ENCODE measurements at places on chromosomes 7 and 10.

- no peak for DNase-seq
These were observed 29.1 kb downstream of the KCTD7 start for GRCh38 chr7:66657798-66658197.

DNA sequence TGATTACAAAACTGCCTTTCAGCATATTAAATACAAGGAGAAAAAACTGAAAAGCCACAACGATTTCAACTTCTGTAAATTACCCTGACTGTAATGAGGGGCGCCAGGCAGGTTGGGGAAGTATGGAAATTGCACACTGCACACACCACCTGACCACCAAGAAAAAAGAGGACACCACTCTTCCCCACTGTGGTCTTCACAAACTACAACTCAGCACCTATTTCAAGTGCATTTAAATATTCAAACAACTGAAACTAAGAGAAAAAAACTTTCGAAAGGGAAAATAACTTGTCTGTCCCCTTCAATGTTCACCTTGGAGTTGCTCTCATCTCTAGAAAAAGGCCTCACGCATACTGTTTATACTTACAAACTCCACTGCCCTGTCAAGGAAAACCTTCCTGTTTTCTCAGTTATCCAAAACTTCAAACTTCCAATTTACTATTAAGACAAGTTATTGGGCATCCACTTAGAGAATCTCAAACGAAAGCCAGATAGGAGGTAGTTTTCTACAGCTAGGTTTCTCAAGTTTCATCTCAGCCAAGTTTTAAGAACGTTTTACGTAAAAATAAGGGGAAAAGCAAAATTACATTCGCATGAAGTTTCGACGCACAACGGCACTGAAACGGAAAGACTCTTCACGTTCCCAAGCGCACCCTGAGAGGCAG, 1.4 kb downstream of the LARP4B start:
- no peak for DNase-seq

DNA sequence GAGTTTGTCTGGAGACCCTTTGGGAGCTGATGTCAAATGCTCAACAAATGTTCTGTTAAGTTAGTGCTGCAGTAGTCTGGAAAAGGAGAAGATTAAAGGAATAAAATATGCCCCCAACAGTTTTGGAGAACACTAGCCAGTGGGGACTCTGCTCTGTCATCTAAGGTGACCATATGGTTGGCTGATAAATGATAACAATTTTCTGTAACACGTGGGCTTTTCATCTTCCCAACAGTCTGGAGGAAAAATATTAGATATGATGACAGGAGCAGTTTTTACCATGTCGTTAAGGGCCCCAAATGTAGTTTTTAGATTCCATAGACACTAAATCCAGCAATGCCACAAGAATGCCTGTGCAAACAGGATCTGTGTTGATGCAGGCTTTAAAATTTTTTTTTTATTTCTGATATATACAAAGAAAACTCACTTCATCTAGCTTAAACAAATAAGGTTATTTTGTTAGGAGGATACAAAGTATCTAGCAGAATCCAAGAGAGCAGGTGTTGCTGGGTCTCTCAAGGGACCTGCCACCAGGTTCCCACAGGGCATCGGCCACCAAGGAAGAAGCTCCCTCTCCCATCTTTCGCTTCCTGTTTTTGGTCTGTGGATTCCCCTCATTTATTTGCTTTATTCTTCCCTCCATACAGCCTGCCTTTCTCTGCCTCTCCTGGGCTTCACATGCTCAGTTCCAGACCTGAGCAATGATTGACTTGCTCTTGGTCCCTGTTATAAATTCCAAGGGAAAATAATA, 6.2 kb upstream of the CFAP58 start:
- DNase-seq, result no peak

GRCh38 chr7:13225068-13225467, 537.6 kb downstream of the ARL4A start:
- no peak for DNase-seq

GRCh38 chr7:4725014-4725849, 43.1 kb downstream of the FOXK1 start:
- DNase-seq, result peak; percentile 73

GRCh38 chr7:81957517-81957916, 187.7 kb upstream of the HGF start:
- DNase-seq, result no peak

DNA sequence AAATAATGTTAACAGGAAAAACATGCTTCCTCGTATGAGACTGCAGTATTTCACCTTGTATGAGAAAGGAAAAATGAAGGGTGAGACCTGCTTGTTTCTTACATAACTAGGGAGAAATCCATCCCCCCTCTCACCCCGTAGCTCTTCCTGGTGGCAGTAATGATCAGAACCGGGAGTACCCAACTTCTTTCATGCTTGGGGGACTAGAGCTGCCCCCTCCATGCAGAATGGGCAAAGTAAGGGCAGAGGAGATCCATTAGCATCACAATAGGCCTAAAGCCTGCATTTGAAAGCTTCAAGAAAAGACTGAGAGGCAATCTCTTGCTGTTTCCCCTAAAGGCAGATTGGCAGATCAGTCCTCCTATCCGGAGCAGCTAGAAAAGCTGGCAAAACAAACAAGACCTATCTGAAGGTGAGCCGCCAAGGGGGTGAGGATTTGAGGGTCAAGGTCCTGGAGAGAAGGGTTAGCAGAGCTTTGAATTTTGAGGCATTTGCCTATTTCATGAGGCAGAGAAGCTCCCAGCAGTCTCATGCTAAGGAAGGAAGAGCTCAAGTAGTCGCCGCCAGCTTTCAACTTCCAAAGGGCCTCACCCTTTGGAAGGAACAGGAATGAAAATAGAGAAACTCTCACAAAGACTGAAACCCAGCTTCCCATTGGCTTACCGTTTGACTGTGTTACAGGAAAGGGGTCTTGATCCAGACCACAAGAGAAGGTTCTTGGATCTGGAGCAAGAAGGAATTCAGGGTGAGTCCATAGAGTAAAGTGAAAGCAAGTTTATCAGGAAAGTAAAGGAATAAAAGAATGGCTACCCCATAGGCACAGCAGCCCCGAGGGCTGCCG, 36.2 kb downstream of the BAG3 start:
- DNase-seq, result no peak

DNA sequence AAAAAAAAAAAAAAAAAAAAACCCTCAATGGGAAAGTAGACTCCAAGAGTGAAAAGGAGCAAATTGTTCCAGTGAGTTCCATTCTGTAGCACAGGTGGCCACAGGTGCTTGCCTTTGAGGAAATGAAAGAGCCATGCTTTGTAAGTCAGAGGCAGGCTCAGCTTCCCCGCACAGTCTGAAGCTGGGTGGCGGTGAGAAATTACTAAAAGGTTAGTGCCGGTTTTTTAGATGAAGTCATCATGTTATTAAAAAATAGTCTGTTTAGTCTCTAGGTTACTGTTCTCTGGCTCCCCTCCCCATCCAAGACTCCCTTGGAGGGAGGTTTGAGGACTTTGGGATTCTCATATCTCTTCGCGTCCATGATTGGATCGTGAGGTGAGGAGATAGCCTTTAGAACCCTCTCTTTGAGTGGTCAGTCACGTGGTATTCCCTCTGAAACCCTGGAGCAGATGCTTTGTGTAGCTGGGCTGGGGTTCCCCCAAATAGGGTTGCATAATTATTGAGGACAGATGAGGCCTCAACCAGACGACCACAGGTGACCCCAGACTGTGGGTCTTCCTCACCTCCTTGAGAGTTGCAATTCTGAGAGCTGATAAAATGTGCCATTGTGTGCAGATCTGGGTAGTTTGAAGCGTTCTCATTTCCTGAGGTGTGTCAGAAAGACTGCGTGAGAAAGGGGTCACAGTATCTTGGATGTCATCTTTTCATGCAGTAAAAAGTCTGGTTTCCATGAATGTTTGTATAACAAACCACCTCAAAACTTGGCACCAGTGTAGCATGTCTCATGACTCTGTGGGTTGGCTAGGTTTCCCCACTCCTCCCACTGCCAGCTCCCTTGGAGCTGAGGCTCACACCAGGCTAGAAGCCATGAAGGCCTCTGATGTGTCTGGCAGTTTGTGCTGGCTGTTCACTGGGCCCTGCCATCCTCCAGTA, 27.1 kb downstream of the OGDH start:
- DNase-seq, result peak; percentile 76

GRCh38 chr7:134737566-134738345, 41.7 kb upstream of the CALD1 start:
- DNase-seq, result peak; percentile 62

DNA sequence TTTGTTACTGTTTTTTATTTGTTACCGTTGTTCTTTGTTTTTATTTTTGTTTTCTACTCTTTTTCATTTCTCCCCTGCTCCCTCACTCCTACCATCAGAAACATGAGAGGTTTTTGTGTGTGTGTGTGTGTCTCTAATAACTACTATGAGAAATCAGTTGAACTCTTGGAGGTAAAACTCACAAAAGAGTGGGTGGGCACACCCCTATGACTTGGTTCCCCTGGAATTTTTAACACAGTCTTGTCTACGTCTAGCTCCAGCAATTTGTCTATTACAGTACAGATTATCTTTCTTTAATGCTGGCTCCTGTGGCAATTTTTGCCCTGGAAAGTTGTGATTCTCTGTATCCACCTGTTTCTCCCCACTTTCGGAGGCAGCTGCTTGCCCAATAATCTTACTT, 56.2 kb downstream of the AOAH start:
- no peak for DNase-seq

DNA sequence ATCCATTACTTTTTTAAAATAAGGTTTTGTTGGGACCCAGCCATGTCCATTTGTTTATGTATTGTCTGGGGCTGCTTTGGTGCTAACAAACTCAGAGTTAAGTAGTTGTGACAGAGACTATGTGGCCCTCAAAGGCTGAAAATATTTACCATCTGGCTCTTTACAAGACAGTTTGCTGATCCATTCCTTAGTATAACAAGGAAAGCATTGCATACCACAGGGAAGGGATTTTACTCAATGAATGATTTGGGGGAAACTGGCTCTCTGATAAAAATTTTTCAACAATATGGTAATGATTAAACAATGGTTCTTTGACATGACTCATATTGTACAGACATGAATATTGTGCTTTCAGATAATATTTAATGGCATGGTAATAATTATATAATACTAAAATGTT, 738.1 kb downstream of the KCNMA1 start:
- no peak for DNase-seq

DNA sequence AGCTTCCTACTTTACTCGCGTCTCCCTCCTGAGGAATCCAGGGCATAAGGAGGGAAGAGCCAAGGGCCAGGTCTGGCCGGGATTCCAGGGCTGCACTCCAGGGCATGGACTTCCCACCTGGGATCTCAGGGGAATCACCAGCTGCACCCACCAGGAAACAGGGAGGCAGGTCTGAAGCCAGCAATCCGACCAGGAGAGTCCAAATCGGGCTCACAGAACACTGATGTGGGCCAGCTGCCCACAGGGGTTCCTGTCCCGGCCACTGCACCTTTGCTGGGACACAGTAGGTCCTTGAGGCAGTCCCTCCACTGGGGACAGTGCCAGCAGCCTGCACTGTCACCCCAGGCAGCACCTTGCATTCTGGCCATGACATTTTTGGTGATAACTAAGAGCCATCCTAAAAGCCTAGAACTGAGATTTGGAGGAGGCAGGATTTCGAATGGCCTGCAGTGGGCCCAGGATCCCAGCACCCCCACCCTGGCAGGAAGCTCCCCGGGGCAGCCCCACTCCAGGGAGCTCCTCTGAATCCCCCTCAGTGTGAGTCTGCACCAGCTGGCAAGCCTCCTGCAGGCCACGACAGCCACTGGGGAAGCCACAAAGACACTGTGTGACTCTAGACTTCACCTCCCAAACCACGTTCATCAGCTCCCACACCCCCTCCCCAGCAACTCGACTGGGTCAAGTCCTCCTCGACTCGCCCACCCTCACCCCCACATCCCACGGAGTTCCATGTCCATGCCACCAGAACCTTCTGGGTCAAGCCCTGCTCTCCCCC, 71.5 kb upstream of the PPP2R2D start:
- DNase-seq, result no peak

GRCh38 chr7:14767716-14768425, 134.7 kb downstream of the DGKB start:
- no peak for DNase-seq

- no peak for DNase-seq
These were observed 50.2 kb downstream of the COL17A1 start for GRCh38 chr10:104035194-104036068.

DNA sequence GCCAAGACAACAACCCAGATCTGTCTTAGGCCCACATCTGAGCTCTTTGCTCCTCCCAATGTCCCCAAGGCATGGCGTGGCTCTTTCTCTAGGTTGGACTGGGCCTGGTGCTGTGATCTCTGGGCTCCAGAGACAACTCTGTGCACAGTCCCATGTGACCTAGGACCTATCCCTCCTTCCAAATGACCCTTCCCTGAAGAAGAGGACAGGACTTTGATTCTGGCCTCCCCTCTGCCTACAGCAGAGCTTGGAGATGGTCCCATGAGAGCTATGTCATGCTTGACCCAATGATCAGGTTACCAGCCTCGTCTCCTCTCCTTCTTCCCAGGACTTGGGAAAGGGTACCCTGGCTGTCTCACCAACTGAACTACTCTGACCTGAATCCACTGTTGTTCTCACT, 296.3 kb upstream of the GALNT17 start:
- no peak for DNase-seq

DNA sequence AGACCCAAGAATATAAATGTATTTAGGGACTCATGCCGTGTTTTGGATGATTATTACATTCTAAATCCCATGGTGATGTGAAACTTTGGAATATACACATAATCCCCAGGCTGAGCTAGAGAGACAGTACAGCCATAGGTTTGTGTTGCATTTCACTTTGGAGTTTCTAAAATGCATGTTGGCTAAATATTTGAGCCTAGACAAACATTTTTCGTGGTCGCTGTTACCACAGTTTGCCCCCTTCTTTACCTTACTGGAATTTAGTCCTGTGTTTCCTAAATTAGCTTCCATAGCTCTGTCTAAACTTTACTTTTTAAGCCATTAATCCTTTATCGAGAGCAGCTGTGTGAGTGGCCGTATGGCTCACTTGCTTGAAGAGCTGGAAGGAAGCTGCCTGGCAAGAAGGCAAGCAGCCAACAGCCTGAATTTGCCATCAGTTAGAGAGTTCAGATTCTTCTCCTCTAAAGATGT, 192.0 kb downstream of the BICC1 start:
- no peak for DNase-seq

GRCh38 chr7:141202535-141202934, 128.7 kb downstream of the TMEM178B start:
- no peak for DNase-seq

GRCh38 chr7:51611937-51612336, 295.3 kb upstream of the COBL start:
- DNase-seq, result no peak

- no peak for DNase-seq
These were observed 52.6 kb downstream of the PTEN start for GRCh38 chr10:87915989-87916388.

DNA sequence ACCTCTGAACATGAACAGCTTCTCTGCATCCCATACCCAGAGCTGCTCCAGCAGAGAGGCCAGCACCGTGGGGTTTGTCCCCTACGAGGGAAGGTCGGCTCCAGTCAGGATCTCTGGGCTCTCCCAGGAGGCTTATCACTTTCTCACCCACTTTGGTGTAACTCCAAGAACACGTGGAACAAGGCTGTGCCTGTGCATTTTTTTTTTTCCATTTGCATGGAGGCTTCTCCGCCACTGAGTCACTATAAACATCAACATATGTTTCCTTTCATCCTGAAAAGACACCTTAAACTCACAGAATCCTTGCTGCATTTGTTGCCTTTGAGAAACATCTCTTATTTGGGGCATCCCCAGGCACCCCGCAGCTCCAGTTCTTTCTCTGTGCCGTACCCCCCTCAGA, 29.4 kb upstream of the ECHDC3 start:
- DNase-seq, result no peak

- DNase-seq, result no peak
These were observed 215.9 kb downstream of the SH2D4B start for GRCh38 chr10:80753612-80754011.

All from activated T-cell treated with anti-CD3 and anti-CD28 coated beads, Interleukin-2, amount 50 U/mL, for 72 hours (primary cell).